Ascending aorta (tissue), 2 donors: ENCODE measurements at places on chromosomes 4 and X.

- DNase-seq: no peak
Observed at GRCh38 chr4:81903212-81903611, 431.5 kb upstream of the RASGEF1B start.

DNA sequence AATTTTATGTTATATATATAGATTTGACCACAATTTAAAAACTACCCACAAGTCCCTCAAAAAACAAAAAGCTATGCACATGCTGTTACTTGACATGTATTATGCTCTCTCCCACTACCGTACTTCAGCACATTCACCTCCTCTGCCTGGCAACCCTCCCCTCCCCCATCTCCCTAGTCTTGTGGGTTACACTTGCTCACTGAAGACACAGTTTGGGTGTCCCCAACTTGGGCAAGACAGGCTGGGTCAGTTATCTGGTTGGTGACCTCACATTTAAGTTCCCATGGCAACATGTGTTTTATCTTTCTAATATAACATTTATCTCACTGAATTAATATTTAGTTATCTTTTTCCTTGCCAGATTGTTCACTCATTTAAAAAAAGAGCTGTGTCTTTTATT lies 32.7 kb downstream of the SEC24D start:
- DNase-seq: no peak

DNA sequence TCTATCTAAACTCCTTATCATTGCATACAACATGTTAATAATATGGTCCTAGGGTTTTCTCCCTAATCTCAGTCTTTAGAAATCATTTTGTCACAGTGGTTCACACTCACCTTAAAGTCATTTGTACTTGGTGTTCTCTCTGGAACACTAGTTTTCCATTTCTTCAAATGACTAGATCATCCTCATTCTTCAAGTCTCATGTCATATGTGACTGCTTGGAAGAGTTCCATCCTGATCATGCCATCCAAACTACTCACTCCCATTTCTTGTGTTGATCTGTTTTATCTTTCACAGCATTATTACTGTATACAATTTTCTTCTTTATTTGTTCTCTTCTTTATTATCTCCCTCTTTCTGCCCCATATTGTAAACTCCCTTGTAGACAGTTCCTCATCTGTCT lies 66.5 kb downstream of the HTR2C start:
- no peak for DNase-seq

DNA sequence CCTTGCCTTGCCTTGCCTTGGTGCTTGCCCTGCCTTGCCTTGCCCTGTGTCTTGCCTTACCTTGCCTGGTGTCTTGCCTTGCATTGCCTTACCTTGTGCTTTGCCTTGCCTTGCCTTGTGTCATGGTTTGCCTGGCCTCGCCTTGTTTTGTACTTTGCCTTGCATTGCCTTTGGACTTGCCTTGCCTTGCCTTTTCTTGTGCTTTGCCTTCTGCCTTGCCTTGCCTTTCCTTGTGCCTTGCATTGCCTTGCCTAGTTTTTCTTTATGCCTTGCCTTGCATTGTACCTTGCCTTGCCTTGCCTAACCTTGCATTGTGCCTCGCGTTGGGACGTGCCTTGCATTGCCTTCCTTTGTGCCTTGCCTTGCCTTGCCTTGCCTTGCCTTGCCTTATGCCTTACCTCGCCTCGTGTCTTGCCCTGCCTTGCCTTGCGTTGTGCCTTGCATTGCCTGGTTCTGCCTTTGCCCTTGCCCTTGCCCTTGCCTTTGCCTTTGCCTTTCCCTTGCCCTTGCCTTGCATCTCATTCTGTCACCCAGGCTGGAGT lies 82.8 kb downstream of the TAB3 start:
- no peak for DNase-seq

- DNase-seq: no peak
Observed at GRCh38 chr4:152937336-152938236, 1.5 kb downstream of the FHDC1 start.

DNA sequence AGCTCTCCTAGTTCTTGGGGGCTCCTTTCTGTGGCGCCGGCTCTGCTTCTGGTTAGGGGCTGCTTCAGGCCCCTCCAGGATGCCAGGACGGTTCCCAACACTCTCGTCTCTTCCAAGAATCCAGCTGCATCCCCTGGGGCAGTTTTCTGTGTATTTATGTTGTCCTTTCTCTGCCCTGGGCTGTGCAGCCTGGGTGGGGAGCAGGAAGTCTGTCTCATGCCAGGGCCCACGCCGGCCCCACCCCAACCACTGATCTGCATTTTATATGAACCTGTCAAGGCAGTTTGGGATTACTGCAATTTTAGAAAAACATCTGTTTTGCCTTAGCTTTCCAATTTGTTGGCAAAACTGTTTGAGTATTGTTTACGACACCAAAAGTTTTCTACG lies 14.6 kb downstream of the CTBP1 start:
- no peak for DNase-seq

DNA sequence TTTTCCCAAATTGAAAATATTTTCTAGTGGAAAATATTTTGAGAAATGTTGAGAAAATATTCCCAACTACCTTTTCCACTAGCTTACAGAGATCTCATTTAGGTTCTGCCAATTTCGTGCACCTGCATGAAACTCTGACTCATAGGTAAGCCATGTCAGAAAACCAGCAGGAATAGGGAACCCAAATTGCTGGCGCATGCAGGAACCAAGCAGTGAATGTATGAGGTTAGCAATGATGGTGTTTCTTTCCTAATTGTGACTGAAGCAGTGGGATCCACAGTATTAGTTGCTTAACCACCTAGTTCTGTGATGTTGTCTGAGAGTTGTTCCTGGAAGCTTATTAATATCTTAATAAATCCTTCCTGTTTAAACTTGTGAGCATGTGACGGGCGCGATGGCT lies 381.0 kb upstream of the TRAM1L1 start:
- DNase-seq: no peak

DNA sequence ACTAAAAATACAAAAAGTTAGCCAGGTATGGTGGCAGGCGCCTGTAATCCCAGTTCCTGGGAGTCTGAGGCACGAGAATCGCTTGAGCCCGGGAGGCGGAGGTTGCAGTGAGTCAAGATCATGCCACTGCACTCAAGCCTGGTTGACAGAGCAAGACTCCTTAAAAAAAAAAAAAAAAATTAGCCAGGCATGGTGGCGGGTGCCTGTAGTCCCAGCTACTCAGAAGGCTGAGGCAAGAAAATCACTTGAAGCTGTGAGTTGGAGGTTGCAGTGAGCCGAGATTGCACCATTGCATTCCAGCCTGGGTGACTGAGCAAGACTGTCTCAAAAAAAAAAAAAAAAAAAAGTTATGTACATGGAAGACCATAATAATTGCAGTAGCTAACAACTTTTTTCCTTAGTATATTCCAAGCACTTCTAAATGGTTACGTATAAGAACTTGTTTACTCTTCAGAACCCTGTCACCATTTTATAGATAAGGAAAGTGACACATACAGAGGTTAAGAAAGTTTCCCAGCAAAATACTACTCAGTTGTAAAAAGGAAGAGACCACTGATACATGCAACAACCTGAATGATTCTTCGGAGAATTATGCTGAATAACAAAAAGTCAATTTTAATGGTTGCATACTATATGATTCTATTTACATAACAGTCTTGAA lies 24.5 kb downstream of the RUFY3 start:
- DNase-seq: no peak

DNA sequence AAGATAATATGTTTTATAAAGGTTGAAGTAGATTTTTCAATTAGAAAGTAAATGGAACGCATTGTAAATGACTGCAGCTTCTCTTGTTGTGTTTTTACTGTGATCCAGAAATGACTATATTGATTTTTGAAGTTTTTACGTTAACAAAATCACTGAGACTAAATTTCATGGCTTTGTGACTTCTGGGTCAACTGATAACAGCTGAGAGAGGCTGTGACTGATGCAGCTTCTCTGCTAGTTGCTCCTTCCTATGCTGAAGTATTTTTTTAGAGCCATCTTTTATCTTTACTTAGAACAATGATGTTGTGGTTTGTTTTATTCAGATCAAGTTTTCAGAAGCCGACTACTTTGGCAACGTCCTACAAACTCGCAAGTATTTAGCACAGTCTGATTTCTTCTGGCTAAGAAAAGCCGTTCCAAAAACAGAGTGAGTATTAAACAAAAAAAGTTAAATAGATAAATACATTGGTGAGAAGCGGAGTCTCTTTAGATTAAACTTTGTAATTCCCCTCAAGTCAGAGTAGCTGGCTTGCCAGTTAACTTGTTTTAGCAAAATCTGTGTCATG lies 94.7 kb upstream of the CBLL2 start:
- DNase-seq: no peak

- DNase-seq: no peak
Observed at GRCh38 chrX:126836186-126836585, 16.7 kb downstream of the PRR32 start.

DNA sequence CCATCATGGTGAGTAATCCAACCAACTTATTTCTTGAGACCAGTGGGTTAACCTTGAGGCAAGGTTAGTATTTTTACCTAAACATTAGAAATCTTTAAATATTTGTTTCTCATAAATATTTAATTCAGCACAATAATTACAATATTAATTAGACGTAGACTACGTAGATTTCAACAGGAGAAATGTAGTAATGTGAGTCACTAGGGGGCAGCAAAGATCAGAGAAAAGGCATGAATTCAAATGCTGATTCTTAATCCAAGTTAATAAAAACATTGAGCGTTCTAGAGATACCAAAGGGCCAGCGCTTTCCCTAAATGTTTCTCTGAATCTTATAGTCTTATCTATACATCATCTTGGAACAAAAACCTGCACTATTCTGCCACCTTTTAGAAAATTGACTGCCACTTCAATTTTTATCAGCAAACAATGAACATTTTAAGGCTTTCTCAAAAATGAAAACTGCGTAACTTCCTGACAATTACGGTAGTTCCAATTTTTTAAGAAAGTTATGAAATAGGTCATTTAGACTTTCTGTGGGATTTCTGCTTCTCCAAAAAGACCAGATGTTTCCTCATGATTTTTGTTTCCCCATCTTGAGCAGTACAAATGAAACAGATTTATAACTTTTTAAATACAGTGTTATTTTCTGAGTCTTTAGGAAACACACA lies 180.7 kb downstream of the GASK1B start:
- no peak for DNase-seq

DNA sequence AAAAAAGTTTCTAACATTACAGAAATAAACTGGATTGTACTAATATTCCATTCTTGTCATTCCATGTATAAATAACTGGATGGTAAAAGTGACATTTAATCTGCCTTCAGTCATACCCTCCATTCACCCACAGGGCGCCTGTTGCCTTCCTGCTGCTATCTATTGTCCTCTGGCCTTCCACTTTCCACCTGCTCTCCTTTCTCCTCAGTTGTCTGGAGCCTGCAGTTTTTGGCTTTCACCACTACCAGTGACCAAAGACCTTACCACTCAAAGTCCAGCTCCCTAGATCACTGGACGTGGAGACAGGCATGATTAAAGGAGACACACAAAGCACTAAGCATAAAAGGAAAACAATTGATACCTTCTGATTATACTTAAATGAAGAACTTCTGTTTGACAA lies 46.2 kb upstream of the NHS start:
- DNase-seq: no peak

- no peak for DNase-seq
Observed at GRCh38 chrX:154526901-154527675, 11.1 kb upstream of the FAM3A start.

GRCh38 chr4:168998596-168998995 lies 11.5 kb downstream of the CBR4 start:
- no peak for DNase-seq

- no peak for DNase-seq
Observed at GRCh38 chr4:138996090-138996489, 19.5 kb upstream of the NOCT start.

DNA sequence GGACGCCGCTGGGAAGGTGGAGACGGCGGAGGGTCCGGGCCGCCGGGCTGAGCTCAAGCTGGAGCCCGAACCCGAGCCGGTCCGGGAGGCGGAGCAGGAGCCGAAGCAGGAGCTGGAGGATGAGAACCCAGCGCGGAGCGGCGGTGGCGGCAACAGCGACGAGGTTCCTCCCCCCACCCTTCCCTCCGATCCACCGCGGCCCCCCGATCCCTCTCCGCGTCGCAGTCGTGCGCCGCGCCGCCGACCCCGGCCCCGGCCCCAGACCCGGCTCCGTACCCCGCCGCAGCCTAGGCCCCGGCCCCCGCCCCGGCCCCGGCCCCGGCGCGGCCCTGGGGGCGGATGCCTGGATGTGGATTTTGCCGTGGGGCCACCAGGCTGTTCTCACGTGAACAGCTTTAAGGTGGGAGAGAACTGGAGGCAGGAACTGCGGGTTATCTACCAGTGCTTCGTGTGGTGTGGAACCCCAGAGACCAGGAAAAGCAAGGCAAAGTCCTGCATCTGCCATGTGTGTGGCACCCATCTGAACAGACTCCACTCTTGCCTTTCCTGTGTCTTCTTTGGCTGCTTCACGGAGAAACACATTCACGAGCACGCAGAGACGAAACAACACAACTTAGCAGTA lies 483 bp downstream of the USP27X start:
- no peak for DNase-seq

DNA sequence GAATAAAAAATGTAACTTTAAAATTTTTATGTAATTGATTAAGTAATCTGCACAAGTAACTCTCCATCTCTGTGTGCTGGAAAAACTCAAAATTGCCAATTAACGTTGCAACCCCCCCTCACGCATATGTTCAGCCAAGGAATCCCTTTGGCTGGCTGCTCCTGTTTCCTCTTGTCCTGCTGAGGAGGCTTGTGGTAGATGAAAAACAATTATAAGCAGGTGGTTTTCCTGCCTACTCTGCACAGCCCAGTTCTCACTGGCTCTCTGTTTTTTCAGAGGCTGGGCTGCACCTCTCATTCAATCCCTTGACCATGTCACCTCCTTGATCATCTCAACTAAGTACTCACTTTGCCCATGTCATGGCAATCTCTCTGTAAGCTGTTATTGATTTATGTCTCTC lies 1068.4 kb downstream of the ARAP2 start:
- no peak for DNase-seq

DNA sequence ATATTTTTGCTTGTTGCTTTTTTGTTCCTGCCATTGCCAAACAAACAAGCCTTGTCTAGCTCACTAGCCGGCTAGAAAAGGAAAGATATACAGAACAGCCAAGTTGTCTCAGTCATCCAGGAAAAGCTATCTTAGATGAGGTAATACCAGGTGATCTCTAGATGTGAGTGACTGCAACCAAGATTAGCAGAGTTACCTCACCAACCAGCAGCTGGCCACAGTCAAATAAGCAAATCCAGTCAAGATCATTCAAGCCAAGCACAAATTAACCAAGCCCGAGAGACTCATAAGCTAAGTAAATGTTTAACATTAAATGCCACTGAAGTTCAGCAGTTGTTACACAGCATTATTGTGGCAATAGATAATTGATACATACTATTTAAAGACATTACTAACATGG lies 108.6 kb downstream of the CENPC start:
- no peak for DNase-seq

DNA sequence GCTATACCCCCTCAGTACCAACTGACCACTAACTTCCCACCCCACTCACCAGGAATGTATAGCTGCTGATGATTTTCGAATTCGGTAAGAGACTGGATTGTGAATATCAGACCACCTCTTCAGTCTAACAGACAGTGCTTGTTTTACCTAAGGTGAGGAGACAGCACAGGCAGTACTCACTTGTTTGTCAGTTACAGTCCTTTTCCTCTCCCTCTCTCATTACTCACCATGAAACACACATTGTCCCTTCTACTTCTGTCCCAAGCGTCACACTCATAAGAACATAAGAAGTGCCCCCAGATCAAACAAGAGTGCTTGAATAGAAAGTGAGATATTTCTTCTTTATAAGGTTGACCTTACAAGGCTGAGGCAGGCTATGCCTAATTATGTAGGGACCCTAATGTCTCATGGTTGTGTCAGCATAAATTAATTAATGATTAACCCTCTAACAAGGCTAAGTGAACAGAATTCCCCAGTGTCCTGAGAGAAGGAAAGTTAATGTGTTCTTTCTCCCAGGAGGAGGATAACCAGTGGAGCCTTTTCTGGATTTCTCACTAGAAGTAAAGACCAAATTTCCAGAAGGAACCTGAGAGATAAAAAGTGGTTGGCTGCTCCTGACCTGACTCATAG lies 32.2 kb downstream of the ZCCHC12 start:
- DNase-seq: no peak
